GM12865 (cell line): ENCODE measurements at places on chromosomes 2 and 18.

DNA sequence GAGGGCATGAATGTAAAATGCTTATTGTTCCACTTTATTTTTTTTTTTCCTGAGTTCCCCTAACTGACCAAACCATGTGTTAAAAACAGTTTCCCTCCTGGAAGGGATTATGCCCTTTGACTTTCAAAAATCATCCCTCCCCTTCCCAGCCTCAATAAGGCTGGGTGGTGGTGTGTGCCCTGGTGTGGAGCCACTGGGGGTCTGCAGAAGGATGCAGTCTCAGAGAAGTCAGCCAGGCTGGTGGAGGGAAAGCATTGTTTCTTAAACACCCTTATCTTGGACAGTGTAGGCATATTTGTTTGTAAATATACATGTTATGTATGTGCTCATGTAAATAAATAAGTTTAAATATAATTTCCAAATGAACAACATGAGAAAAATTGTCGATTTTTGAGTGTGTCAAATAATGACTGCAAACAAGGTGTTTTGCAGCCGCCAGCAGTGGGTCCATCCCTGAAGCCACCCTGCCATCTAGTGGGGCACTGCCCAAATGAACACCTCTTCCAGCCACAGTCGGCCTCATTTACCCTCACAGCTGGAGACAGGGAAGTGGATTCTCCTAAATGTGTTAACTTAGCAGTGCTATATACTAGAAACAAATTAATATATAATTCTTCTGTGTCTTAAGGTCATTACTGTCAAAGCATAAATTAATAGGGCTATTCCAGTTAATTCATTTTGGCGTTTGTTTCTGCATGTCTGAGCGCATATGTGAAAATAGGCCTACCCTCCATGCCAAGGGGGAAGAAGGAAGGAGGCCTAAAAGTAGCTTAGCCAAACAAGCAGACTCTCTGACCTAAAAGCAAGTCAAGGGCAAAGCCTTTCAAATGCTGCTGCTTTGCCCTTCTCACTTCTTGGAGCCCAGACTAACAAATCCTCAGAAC lies 209.6 kb upstream of the PIK3C3 start:
- peak; percentile 31 for DNase-seq

DNA sequence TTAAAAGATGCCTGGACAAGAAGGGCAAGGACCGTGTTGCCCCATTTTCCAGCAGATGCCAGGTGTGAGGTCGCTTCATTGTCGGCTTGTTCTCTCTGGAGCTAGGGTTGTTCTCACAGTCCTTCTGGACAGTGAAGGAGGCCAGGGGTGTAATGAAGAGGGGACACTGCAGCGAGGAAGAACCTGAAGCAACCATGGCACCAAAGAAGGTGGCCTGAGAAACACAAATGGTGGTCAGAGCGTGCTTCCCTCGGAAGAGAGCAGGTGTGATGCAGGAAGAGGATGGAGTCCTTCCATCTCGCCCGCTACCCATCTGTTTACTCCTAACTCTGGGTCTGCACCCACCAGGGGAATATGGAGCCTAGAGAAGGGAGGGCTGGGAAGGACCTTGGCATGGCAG lies 50.3 kb upstream of the TWIST2 start:
- DNase-seq = no peak

DNA sequence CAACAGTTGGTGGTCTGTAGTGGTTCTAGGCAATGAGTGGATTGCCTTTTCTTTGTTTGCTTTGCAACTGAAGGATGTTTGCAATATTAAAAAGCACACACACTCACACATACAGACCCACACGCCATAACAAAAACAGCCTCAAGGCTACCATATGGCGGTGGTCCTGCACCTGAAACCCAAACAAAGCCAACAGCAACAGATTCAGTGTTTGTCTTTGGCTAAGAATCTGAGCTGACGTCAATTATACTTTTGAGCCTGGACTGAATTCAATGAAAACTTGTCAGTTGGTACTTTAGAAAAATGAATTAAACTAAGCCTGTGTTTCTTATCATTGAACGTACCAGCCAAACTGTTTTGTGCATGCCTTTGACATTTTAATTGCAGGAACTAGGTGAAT lies 65.0 kb upstream of the NYAP2 start:
- no peak for DNase-seq

GRCh38 chr2:8602809-8603208 lies 79.0 kb upstream of the ID2 start:
- DNase-seq = peak; percentile 51

- DNase-seq = peak; percentile 65
These were observed 20.8 kb downstream of the DBI start for GRCh38 chr2:119387381-119388129.

- DNase-seq = no peak
These were observed 1.1 kb downstream of the PAX8 start for GRCh38 chr2:113277474-113278072.

DNA sequence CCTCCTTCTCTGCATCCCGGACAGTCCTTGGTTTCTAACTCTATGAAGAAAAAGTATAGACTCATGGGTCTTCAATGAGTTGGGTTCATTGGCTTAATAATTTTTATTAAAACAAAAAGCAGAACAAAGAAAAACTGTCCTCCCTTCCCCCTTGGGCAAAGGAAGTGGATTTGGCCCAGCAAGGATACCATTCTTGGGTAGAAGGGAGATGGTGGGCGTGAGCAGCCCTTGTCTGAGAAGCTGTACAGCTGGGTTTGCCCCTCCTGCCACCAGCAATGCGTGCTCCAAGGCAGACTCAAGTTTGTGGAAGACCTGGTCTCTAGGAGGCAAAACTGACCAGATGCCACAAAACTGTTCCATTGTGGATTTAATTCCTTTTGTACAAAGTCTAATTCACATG lies 12.7 kb downstream of the PCARE start:
- no peak for DNase-seq

GRCh38 chr2:226583715-226584114 lies 215.9 kb downstream of the IRS1 start:
- no peak for DNase-seq

GRCh38 chr2:165114346-165114939 lies 89.4 kb downstream of the SCN3A start:
- no peak for DNase-seq

DNA sequence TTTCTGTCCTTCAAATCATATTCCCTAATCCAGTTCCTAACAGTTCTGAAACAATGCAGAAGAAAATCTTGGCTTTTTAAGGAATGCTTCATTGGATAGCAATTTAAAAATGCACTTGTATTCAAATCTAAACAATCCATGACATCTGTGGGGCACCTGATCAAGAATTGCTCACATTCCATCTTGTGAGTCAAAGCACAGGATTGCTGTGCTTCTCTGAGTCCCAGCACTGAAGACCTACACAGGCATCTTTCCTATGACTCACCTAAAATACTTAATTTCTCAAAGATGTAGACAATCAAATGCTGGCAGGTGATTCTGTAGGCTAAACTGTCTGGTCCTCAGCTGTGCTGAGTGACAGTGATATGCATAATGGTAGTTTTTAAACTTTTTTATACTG lies 10.1 kb upstream of the ATP8B1 start:
- DNase-seq = no peak

GRCh38 chr2:147449323-147449991 lies 395.4 kb upstream of the ACVR2A start:
- no peak for DNase-seq

DNA sequence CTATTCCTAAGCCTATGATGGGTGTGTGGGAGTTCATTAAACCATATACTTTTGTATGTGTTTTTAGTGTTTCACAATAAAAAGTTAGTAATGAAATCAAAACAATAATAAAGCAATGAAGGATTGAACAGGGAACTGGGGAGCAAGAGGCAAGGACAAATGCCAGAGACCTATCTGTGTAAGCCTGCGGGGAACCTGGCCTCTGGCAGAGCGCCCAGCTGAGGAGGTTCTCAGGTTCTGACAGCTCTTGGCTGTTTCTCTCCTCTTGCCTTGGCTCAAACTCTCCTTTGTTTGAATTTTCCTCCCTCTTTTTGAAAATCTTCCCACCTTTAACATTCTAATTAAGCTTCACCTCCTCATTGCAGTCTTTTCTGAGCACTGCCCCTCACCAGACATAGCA lies 200.0 kb upstream of the NCKAP5 start:
- DNase-seq = no peak

- DNase-seq = no peak
These were observed 108.0 kb downstream of the LRRC30 start for GRCh38 chr18:7338846-7339245.

DNA sequence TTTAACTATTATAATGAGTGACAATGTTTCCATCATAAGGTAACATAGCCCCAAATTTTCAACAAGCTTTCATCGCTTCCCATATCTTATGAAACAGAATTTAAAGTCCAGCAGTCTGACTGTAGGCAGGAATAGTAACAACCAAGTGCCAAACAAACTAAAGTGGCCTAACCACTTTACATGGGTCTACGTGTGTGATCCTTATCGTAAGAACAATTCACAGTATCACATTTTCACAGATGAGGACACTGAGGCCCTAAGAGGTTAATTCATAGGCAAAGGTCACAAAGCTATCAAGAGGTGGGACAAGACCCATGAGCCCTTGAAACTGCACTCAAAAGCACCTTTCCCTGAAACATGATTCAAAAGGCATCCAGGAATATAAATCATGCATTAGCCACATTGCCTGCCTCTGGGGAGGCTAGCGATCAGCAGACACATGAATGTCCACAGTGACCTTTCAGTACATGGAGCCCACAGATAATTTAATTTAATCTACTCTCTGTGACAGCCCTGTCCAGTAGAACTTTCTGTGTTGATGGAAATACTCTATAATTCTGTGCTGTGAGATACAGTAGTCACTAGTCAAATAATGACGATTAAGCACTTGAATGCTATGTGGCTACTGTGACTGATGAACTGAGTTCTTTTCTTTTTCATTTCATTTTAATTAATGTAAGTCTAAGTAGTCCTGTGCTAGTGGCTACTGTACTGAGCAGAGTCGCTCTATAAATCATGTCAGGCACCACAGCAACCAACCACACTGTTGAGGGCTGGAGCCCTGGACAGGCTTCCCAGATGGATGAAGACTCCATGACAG lies 30.3 kb downstream of the KIDINS220 start:
- DNase-seq = no peak

- no peak for DNase-seq
These were observed 53.2 kb upstream of the ALKAL2 start for GRCh38 chr2:341017-341542.

DNA sequence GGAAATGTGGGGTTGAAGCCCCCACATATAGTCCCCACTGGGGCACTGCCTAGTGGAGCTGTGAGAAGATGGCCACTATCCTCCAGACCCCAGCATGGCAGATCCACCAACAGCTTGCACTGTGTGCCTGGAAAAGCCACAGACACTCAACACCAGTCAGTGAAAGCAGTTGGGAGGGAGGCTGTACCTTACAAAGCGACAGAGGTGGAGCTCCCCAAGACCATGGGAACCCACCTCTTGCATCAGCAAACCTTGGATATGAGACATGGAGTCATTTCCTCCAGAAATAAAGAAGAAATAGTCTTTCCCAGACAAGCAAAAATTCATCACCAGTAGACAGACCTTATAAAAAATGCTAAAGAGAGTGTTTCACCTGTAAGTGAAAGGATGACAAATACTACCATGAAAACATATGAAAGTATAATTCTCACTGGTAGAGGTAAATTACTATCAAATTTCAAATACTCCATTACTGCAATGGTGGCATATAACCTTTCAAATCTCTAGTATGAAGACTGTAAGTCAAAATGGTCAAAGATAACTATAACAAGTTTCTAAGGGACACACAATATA lies 152.6 kb upstream of the EPHA4 start:
- no peak for DNase-seq

GRCh38 chr18:42163321-42163720 lies 208.3 kb downstream of the PIK3C3 start:
- DNase-seq = no peak

GRCh38 chr18:37710726-37711125 lies 145.1 kb upstream of the CELF4 start:
- DNase-seq = no peak

GRCh38 chr2:216752855-216753505 lies 57.6 kb upstream of the IGFBP5 start:
- no peak for DNase-seq

GRCh38 chr2:120764991-120765677 lies 29.5 kb downstream of the GLI2 start:
- no peak for DNase-seq

GRCh38 chr2:172927641-172928357 lies 147.8 kb upstream of the MAP3K20 start:
- DNase-seq = no peak

DNA sequence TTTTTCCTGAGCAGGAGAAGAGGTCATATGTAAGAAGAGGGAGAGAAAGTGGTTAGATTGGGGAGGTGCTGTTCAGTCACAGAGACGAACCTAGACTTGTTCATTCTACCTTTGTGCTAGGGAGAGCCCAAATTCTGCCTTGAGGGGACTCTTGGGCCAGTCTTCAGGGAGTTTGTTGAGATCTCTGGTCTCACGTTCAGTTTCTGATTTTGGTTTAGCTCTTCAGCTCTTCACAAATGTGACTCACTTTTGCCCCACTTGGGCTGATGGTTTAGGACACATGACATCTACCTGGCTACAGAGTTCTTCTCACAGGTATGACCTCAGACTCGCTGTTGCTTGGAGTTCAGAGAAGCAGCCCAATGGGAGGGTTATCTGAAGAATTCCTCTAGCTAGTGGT lies 49.2 kb upstream of the DARS1 start:
- DNase-seq = no peak

DNA sequence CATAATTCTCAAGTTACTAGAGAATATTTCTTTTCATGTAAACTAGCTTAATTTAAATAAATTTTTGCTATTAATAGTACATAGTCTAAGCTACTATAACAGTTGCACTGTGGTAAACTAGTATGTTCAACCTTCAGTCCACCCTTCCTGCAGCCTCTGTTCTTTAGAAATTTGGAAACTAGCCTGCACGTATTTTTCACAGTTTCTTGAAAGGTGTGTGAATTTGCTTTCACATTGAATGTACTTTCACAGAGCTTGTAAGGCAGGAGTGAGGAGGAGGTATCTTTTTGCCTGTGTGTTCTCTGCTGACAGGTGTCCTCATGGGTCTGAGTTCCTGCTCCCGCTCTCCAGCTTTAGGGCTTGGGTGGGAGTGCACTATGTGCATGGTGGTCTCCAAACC lies 117.5 kb downstream of the ATP9B start:
- DNase-seq = peak; percentile 46

GRCh38 chr2:181235683-181236459 lies 221.3 kb upstream of the ITGA4 start:
- peak; percentile 90 for DNase-seq

DNA sequence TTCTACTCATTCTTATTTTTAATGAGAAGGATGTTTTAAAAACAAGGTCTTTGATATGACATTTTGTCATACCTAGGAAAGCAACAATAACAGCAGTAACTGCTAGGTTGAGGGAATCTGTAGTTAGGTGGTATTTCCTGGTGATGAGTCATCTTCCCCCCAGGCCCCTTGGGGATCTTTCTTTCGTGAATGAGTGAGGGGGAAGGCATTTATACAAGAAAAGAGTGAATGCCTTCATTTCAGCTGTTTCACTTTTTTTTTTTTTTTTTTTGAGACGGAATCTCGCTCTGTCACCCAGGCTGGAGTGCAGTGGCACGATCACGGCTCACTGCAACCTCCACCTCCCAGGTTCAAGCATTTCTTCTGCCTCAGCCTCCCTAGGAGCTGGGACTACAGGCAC lies 108.6 kb downstream of the MAP4K4 start:
- DNase-seq = no peak

GRCh38 chr2:37554155-37554510 lies 117.3 kb downstream of the CDC42EP3 start:
- no peak for DNase-seq
